ENCODE measurements at places on chromosomes 1 and 21.

GRCh38 chr1:158329733-158330132 is 1.6 kb downstream of the CD1B start:
- no peak for DNase-seq

- peak; percentile 74 for DNase-seq
These were observed 111.9 kb downstream of the PTPN14 start for GRCh38 chr1:214439352-214440119.

GRCh38 chr21:37139154-37139553 is 66.1 kb downstream of the TTC3 start:
- no peak for DNase-seq

DNA sequence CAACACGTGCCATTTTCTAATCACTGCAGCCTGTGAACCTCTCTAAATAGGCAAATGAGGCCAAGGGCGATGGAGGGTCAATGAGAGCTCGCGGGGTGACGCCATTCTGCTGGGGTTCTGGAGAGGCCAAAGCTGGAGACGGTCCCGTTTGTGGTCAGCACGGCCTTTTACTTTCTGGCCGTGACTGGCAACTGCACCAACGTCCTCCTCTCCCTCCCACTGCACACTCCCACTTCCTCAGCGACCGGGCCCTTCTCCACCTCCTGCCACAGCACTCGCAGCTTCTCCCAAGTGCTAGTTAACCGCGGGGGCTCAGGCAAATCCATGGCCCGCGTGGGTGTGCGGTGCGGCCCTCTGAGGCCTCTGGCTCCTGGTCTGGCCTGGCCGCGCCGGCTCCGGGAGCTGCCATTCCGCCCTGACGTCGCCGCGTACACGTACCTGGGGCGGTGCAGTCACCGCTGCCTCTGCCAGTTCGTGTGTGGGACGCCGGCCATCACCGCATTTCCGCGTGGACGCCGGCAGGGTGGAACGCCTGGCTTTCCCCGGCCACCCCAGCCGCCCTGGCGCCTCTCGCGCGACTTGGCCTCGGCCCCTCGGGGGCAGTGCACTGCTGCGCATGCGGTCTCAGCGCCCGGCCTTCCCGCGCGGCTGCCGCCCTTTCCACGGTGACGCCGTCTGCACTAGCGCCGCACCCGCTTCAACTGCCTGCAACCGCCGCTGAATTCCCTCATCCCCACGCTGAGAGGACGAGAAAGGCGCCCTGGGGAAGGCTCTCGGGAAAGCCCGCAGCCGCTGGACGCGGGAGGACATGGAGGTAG is 18.2 kb downstream of the OR2C3 start:
- DNase-seq = no peak

GRCh38 chr1:117142200-117142599 is 20.7 kb upstream of the TRIM45 start:
- no peak for DNase-seq

DNA sequence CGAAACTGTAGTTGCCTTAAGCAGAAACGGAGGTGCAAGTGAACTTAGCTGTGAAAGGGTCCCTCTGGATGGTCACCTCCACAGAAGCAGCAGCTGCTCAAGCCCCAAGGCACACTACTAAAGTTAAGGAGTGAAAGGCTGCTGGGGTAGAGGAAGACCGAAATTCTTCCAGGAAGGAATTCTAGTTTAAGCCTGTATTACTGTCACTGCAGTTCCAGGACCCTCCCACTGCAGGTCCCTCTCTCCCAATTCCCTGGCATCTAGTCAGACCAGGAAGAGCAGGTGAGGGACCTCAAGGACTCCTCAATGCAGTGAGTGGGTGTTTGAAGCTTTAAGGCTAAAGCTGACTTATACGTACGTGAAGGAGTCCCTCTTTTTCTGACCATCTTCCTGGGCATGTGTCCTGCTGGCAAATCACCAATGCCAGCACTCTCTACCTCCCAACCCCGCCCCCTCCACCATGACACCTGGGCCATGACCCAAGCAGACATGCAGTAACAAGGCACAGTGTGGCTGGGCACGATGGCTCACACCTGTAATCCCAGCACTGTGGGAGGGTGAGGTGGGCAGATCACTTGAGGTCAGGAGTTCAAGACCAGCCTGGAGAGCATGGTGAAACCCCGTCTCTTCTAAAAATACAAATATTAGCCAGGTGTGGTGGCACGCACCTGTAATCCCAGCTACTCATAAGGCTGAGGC is 57.2 kb downstream of the TGFBR3 start:
- DNase-seq = no peak

- DNase-seq = no peak
These were observed 110.4 kb downstream of the KCND3 start for GRCh38 chr1:111879081-111879480.

GRCh38 chr21:14116080-14116481 is 94.7 kb downstream of the LIPI start:
- DNase-seq = no peak

- no peak for DNase-seq
These were observed 41.9 kb downstream of the MEGF6 start for GRCh38 chr1:3569436-3569835.

GRCh38 chr1:179082999-179083335 is 1.1 kb downstream of the TOR3A start:
- DNase-seq = no peak

DNA sequence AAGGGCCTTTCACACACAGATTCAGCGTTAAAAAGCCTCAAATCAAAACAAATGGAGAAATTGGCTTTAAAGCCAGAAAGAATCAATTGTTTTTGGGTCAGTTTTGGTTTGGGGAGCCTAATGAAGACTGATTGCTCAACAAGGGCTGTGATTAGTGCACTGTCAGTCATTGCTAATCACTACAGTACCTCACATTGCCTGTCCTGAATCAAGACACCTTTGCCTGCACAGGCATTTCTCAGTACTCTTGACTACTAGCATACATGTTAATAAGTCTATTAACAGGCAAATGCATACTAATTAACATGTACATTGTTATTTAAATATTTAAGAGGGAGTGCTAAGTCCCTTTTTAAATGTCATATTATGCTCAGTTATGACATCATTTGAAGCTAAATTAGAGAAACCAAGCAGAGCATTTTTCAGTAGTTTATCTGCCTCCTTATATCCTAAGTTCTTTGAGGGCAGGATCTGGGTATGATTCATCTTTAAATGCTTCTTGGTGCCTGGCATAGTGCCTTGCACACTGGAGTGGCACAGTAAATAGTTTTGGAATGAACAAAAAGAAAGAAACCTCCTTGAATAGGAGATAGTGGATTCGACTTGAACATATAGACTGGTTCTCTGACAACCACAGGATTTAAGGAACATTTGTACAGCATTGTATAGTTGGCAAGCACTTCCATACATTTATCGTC is 25.8 kb upstream of the CCN1 start:
- DNase-seq = no peak

DNA sequence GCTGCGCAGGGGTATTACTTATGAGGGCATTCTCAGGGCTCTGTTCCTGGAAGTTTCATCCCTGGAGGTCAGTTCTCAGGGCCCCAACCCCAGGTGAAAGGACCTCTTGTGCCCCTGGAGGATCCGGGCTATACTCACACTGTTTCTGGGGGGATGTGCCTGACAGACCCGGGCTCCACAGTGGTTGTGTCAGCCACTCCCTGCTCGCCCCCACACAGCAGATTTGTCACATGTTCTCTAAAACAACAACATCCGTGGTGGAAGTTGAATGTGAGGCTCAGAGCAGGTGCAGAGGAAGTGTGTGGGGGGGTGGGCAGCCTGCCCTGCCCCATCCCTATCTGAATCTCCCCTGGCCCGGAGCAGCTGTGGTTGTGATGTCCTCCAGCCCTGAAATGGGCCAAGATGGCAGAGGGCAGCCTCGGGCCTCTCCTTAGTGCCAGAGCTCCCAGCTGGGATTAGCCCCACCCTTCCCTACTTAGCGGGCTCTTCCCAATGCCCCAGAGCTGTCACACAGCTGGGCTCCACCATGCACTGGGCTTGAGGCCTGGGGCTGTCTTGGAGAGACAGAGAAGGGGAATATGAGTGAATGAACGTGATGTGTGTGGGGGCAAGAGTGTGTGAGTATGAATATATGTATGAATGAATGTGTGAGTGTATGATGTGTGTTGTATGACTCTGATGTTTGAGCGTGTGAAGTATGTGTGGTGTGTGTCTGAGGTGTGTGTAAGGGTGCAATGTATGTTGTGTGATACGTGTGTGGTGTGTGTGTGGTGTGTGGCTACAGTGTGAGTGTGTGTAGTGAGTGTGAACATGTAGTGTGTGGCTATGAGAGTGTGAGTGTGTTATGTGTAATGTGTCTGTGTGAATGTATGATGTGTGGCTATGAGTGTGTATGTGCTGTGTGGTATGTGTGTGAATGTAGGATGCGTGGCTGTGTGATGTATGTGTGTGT is 1.5 kb upstream of the FCMR start:
- peak; percentile 76 for DNase-seq

- no peak for DNase-seq
These were observed 242.9 kb downstream of the BARHL2 start for GRCh38 chr1:90474158-90474557.

DNA sequence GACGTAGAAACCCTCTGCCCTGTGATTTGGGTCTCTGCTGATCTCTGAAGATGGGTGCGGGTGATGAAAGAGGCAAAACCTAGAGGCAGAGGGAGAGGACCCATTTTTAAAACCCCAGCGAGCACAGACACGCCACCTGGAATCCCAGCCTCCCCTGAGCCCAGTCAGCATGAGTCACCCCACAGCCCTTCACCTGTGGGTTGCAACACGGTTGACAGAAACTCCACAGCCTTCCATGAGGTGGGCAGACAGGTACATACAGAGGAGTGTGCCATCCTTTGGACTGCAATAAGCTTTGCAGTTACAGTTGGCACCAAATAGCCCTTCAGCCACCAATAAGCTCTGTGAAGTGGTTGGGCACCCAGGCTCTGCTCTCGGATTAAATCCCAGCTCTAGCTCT is 2.1 kb upstream of the GRHL3 start:
- DNase-seq = no peak

DNA sequence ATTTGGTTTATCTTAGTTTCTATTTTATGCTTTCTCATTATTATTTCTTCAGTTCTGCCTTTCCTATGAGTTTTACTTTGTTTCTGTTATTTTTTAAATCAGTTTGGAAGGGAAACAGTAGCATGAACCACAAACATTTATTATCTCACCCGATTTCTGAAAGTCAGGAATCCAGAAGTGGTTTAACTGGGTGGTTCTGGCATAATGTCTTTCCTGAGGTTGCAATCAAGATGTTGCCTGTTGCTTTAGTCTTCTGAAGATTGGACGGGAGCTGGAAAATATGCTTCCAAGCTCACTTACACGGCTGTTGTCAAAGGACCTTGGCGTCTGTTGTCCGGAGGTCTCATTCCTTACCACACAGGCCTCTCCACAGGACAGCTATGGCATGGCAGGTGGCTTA is 50.4 kb downstream of the SNRPE start:
- no peak for DNase-seq

- no peak for DNase-seq
These were observed 111.2 kb upstream of the ADGRL2 start for GRCh38 chr1:81689531-81689941.

- no peak for DNase-seq
These were observed 116.2 kb upstream of the KCNK1 start for GRCh38 chr1:233497679-233498078.

- no peak for DNase-seq
These were observed 59.5 kb upstream of the BMP8A start for GRCh38 chr1:39431927-39432326.

Measured in stimulated activated naive CD8-positive, alpha-beta T cell treated with anti-CD3 and anti-CD28 coated beads, Interleukin-15, amount 100 ng/mL, for 72 hours (primary cell).